ENCODE measurements at places on chromosomes 16 and 17.

- DNase-seq = no peak
Observed at GRCh38 chr17:43125967-43126910, 1.1 kb upstream of the BRCA1 start.

DNA sequence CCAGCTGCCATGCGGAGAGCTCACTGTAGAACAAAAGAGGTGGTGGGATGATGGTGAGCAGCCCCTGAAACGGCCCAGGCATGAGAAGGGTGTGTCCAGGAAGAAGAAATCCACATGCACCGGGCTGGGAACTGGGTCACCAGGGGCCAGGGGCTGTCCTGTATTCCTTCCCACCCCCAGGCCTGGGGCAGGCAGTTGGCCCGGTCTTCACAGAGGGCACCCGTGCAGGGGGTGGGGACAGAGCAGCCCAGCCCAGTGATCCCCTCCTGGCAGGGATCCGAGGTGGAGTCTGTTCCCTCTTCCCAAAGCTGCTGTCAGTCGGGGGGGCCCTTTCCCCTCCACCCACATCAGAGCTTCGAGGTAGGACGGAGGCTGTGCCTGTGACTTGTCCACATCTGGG lies 9.2 kb downstream of the HS3ST6 start:
- no peak for DNase-seq

DNA sequence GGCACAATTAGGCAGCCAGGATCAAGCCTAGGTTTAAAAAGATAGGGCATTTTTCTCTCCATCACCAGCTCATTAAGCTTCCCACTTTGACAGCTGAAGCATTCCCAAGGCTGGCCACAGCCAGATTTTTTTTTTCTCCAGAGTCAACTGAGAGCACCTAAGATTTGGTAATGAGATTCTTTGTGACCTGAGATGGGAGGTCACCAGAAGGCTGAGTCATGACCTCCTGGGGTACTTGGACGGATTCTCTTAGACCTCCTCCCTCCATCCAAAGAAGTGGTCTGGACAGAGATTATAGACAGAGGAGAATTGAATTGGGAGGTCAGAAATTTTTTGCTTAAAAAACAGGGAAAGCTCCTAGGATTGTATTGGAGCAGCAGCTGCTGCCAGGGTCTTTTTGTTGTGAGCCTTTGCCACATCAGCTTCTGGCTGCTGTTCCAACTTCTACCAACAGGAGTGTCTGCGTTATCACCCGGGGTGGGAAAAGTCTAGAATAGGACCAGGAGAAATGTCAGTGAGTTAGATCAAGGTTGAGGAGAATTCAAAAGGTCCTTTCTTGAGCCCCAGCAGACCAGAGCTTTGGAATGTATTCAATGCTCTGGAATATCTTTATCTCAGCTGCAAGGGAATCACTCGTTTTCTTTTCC lies 221.2 kb upstream of the N4BP1 start:
- no peak for DNase-seq

DNA sequence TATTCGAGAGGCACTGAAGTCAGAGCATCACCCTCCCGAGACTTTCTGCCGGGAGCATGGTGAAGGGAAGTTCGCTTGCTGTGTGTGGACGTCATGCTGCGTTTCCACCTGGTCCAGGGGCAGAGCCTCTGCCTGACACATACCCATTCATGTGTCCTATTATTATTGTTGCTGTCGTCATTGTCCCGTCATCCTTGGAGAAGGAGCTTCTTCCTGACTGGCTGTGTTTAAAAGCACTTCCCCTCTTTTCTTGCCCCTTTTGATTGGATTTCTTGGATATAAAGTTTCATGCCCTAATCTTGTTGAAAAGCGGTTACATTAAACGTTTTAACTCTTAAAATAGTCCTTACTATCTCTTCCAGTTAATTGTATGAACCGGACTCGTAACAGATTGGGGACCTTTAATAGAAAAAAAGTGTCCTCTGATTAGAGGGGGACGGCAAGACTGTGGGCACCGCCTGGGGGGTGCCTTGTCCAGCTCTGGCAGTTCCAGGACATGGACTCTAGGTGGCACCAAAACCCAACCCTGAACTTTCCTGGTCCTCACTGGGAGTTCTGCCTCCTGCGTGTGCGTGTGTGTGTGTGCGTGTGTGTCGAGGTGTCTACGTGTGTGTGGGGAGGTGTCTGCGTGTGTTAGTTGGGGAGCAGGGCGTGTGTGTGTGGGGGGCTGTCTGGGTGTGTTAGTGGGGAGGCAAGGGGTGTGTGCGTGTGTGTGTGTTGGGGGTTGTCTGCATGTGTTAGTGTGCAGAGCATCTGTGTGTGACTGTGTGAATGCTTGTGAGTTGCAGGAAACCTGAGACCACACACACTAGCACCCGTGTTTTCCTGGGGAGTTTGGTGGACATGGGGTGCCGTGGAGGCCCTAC lies 133.3 kb upstream of the CIBAR2 start:
- DNase-seq = no peak

GRCh38 chr17:7882629-7883028 lies 6.0 kb upstream of the CHD3 start:
- no peak for DNase-seq

Measured in AG04449 (cell line).